ENCODE measurements at places on chromosomes 1 and 21.

DNA sequence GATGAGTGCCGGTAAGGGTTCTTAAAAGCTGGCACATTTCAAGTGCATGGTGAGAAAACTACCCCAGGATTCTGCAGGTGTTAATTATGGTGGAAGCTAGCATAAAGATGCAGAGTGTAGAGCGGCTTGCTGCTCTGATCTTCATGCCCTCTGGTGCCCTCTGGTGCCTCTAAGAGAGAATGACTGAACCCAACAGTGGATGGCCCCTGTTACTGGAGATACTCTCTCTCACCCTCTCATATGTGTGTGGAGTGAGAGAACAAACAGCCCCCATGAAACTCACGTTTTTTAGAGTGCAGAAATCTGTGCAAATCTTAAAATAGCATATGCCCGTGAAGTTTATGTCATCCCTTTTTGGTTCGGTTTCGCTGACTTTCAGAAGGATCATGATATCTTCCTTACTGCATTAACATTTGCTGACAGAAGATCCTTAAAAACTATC lies 90.0 kb downstream of the GRIK1 start:
- DNase-seq, result peak; percentile 38

- no peak for DNase-seq
Observed at GRCh38 chr1:245641384-245641783, 486.6 kb downstream of the KIF26B start.

- DNase-seq, result no peak
Observed at GRCh38 chr1:36486439-36487335, 4.0 kb upstream of the CSF3R start.

DNA sequence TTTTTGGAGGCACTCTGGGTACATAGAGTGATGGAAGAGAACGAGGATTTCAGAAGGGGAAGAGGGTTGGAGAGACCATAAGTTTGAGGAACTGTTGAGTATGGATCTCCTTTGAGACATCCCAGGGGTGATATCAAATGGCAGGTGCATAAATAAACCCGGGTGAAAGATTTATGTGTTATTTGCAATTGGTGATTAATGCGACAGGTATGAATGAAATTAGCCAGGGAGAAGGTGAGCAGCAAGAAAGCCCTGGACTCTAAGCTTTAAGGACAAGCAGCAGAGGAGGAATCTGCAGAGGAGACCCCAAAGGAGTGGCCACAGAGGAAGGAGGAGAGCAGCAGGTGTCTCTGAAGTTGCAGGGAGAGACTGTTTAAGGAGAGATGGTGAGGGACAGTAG lies 8.8 kb upstream of the REN start:
- no peak for DNase-seq

- DNase-seq, result peak; percentile 34
Observed at GRCh38 chr1:171817511-171818265, 23.6 kb upstream of the DNM3 start.

- DNase-seq, result peak; percentile 22
Observed at GRCh38 chr1:228735871-228736586, 750 bp downstream of the RHOU start.

- DNase-seq, result no peak
Observed at GRCh38 chr1:37606481-37607263, 10.9 kb upstream of the GNL2 start.

- DNase-seq, result no peak
Observed at GRCh38 chr1:62224182-62224581, 29.5 kb downstream of the L1TD1 start.

DNA sequence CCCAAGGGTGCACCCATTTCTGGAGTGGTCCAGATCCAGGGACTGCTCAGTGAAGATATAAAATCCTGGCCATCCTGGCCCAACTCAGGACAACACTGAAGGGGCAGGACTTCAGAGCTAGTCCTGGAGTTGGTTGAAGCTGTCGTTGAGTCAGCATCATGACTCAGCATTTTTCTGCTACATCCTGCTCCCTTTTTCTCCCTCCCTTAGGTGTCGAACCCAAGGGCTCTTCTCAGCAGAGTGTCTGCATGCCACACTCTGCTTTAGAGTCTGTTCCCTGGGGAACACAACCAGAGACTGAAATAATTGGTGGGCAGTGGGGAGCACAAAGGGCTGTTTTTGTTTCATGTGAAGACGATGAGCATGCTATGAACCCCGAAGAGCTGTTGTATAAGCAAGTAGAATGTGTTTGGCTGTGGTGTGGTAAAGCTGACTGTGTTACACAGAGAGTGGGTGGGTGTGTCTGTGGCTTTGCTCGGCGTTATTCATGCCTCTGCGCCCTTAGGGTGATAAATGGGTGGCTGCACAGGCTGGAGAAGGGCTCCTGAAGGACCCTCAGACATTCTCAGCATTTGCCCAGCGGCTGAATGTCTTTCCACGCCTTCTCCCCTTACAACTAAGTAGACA lies 167.2 kb downstream of the CYYR1 start:
- DNase-seq, result no peak

DNA sequence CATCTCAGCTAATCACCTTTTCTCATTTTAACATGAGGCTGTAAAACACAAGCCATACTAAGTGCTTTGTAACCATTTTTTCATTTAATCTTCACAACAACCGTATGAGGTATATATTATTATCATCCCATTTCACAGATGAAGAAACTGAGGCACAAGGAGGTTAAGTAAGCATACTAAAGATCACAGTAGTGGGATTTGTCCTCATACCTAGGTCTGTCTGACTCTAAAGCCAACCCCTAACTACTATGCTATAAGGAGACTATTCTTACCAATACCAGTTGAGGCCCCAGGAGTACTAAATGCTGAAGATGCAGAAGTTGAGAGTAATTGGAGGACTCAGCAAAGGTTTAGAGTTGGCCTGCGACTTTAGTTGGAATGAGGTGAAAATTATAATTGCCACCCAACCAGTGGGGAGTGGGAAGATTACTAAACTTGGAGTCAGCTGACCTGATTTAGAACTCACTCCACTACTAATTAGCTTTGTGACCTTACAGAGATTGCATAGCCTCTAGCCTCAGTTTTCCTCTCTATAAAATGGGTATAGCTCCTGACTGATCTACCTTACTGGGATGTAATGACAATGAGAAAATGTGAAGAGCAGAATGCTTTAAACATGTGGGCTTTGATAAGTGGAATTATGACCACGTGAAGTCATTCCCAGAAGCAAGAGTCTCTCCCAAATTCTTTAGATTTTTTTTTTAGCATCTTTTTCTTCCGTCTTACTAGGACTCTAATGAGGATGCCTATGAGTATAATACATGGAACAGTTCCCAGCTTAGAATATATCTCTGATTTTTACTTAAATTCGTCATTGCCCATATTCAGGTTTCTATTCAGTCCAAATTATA lies 85.8 kb upstream of the IPO9 start:
- no peak for DNase-seq

DNA sequence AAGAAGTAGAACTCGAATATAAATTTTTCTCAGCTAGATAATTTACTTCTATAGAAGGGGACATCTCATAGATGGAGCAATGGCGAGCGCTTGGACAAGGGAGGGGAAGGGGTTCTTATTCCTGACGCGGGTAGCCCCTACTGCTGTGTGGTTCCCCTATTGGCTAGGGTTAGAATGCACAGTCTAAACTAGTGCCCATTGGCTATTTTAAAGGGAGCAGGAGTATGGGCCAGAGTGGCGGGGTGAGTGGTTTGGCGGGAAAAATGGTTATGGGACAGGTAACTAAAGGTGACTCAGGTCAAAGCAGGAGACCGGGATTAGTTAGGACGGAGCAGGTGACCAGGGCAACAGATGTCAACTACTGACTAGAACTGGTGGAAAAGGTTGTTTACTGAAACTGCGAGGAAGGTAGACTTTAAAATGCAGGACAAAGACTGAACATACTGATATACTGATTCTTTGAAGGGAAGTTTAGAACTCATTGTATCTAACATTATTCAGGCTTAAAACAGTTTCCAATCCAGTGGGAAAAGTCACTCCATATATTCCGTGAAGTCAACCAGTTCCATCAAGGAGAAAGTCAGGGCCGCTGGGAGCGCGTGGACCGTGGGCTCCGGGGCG lies 940 bp upstream of the ATAD3A start:
- DNase-seq, result no peak

DNA sequence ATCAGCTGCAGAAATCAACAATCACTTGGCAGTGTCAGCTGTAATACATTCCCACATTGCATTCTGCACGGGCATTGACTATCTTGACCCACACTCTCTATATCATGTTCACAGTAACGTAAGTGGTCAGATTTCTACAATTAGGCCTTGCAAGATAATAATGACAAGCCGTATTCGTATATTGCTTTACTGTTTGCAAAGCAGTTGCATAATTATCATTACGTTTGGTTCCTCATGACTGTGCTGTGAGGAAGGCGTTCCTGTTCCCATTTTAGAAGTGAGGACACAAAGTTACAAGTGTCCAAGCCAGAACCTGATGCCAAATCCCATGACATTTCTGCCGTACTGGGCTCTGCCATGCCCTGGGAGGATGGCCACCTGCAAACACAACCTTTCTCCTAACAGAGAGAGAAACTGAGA lies 53.5 kb upstream of the TARBP1 start:
- no peak for DNase-seq

DNA sequence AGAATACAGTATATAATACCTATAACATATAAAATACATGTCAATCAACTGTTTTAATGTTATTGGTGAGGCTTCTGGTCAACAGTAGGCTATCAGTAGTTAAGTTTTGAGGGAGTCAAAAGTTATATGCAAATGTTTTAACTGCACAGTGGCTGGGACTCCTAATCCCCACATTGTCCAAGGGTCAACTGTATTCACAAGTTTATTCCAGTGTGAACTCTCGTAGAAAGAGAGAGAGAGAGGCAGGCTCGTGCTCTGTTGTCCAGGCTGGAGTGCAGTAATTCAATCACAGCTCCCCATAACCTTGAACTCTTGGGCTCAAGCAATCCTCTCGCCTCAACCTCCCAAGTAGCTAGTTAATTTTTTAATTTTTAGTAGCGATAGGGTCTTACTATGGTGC lies 66.0 kb downstream of the NRIP1 start:
- no peak for DNase-seq

DNA sequence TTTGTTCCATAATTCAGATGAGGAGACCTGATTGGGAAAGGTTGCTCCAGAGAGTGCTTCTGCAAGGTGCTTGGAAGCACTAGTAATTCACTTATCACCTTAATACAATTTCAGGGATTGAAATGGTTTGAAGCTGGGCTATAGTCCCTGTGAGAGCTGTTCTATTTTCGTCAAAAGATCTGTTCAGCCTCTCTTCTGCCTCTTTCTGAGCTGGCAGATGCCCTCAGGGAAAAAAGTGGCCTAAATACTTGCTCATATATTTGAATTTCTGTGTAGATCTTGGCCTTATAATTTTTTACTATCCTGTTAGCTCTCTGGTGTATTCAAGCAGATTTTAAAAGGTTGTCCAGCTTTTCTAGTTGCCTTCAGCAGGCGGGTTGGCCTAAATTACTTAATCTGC lies 22.3 kb downstream of the C1orf146 start:
- no peak for DNase-seq
